ENCODE measurements at places on chromosomes 11 and 22.

DNA sequence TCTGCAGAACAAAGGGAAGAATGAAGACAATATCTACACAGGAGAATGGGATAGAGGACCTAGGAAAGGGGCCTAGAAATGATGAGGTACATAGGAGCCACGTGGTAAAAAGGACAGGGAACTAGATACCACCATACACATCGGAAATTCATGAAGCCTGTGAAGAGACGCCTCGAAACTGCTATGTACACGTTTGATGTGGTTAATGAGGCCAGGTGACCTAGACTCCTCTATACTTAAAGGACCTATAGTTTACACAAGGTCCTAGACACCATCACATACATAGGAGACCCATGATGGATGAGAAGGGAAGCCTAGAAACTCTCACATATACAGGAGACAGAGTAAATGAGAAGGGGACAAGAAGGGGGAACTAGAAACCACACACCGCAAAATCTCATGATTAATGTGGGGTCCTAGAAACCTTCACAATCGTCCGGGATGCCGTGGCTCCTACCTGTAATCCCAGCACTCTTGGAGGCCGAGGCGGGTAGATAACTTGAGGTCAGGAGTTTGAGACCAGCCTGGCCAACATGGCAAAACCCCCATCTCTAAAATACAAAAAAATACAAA, 23.8 kb downstream of the RHBDD3 start:
- DNase-seq, result no peak

DNA sequence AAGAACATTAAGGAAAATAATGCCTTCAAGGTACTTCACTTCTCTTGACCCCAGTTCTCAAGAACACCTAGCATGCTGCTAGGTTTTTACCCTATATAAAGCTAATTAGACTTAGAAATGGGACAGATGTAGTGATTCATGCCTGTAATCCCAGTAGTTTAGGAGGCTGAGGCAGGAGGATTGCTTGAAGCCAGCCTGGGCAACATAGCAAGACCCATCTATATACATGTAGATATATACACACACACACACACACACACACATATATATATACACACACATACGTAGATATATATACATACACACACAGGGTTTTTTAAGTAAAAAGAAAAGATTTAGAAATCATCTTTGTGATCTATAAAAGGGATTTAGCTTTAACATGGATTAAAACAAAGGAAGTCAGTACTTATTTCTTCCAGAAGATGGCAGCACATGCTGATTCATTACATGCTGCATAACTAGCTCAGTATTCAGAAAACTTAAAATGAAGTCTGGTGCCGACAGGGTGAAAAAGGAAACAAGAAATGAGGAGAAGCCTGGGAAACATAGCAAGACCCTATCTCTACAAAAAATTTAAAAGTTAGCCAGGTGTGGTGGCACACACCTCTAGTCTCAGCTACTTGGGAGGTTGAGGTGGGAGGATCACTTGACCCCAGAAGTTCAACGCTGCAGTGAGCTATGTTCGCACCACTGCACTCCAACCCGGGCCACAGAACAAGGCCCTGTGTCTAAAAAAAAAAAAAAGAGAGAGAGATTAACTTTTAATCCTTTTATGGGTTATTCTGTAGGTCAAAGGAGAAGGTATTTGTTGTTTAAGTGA, 28.5 kb upstream of the RBX1 start:
- no peak for DNase-seq

DNA sequence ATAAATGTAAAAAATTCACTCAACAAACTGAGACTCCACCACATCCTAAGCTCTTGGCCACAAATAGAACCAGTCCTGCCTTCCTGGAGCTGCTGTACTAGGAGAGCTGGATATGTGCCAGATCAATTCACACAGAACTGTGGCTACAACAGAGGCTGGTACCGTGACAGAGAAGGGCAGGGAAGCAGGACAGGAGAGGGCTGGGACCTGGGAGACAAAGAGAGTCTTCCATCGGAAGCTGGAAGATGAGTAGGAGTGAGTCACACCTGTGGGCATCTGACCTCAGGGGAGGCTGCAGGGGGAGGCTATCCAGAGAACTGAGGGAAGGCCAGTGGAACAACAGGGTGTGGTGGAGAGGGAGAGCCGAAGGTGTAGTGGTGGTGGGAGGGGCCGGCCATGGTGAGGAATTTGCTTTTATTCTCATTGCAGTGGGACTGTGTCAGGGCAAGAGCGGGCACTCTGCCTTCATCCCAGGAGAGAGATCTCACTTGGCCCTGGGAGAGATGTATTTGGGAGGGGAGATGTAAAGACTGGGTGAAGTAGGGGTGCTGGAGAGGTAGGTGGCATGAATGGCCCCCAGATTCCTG, 1.9 kb upstream of the LTBP3 start:
- no peak for DNase-seq

DNA sequence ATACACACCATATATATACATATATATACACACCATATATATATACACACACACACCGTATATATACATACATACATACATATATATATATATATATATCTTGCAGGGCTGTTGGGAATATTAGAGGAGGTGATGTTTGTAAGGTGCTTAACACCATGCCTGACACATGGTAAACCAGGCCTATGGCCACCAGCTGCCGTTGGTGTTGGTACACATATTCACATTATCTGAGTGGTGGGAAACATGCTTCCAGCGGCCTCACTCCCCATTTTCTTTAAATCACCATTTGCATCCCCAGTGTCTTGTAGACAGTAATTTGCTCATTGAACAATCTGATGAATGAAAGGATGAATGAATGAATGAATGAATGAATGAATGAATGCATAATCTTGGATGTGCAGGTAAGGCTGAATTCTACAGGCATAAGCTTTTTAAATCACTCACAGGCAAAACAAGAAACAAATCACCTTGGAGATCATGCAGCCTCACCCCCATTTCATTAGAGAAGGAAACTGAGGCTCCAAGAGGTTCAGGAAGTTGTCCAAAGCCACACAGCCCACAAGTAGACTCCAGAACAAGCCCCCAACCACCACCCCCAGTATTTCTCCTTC, 527.8 kb downstream of the MIAT start:
- no peak for DNase-seq

DNA sequence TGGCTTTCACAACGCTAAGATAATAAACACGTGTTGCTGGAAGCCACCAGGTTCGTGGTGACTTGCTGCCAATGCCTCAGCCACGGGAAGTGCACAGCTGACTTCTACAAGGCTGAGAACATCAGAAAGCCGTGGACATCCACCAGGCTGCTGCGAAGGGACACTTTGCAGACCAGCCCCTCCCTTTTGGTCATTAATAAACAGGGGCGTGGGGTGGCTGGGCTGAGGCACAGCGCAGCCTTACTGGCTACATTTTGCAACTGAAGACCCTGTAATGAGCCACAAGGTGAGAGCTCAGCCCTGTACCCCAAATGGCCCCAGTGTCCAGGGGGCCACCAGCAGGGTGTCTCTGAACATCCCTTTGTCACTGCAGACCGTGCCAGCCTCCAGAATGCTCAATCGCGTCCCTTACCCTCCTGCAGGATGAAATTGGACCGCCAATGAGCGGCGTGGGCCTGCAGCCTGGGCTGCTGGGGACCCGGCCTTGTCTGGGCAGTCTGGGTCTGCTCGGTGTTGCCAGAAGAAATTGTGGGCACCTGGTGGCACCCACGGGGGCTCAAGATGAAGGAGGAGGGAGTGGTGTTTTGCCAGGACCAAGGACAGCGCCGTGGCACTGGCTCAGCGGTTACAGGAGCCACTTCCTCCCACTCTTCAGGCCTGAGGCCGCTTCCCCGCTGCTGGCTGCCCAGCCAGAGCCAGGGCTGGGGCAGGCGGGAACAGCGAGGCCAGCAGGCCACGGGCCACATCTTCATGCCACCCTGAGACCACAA, 181.9 kb downstream of the CTTN start:
- DNase-seq, result no peak

DNA sequence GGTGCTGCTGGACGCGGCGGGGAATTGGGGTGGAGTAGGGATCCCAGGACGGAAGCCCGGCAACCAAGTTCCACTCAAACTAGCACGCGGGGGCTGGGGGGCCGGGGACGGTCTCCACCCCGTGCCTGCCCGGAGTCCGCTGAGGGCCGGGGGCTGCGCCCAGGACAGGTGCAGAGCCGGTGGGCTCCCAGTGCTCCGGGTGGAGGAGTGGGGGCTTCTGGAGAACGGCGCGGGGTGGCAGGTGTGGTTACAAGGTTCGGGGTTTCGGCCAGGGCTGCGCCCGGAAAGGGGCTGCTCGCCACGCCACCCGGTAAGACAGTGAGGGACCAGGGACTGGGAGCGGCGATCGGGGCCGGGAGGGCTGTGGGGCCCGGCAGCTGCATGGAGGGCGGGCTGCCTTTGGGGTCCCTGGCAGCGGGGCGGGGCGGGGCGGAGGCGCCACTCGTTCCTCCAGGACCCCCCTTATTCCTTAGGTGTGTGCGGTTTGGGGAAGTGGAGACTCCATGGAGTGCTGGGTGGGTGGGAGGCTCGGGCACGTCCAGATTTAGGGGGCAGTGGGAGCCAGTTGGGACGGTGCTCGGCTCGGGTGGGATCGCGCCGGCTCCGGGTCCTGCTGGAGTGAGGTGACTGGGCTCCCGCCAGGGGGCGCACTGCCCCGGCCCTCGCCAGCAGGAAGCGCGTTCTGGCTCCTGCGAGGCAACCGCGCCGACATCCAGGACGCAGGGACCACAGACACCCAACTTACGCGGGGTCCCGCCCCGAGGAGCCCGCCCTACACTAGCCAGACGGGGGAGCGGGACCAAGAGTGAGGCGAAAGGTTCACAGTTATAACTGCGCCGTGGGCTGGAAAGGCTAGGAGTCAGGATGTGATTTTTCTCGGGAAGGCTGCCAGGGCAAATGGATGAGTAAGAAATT, 868 bp downstream of the TSPAN18 start:
- DNase-seq, result peak; percentile 59

DNA sequence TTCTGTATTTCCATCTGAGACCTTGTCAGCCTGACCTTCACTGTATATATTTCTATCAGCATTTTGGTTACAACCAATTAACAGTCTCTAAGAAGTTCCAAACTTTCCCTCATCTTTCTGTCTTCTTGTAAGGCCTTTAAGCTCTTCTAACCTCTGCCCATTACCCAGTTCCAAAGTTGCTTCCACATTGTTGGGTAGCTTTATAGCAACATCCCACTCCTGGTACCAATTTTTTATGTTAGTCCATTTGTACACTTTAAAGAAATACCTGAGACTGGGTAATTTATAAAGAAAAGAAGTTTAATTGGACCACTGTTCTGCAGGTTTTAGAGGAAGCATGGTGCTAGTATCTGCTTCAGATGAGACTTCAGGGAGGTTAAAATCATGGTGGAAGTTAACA, 1979.7 kb upstream of the RAG2 start:
- no peak for DNase-seq

GRCh38 chr11:47156333-47156732, 20.3 kb downstream of the ARFGAP2 start:
- no peak for DNase-seq

DNA sequence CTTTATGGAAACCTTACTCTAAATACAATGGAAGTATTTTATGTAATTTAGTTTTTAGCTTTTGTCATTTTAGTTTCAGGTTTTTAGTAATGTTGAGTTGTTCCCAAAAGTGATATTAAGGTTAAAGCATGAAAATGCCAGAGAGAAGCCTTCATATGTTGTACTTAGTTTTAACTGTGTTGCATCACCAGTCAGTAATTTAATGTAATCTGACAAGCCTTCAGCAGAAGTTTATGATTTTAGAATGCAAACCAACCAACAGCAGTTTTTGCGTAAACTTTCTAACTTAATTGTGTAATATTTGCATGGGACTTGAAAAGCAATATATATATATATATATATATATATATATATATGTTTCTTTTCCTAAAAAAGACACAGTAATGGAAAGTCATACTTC, 110.6 kb downstream of the MSANTD4 start:
- no peak for DNase-seq

- no peak for DNase-seq
These were observed 23.6 kb downstream of the XRRA1 start for GRCh38 chr11:74925281-74925680.

DNA sequence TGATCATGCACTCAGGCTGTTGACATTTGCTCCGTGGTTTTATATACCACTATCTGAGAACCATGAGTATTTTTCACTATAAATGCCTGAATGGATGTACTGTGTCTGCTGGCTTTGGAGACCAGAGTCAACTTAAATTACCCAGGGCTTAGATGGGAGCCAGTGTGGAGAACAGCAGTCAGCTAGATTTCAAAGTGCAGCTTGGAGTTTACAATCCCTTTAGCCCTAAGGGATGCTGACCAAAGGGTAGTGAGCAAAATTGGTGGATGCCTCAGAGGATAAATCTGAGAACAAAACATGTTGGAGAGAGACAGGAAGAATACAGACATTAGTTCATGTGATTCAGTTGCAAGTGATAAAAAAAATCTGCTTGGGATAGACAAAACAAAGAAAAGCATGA, 327.5 kb downstream of the C11orf87 start:
- no peak for DNase-seq

DNA sequence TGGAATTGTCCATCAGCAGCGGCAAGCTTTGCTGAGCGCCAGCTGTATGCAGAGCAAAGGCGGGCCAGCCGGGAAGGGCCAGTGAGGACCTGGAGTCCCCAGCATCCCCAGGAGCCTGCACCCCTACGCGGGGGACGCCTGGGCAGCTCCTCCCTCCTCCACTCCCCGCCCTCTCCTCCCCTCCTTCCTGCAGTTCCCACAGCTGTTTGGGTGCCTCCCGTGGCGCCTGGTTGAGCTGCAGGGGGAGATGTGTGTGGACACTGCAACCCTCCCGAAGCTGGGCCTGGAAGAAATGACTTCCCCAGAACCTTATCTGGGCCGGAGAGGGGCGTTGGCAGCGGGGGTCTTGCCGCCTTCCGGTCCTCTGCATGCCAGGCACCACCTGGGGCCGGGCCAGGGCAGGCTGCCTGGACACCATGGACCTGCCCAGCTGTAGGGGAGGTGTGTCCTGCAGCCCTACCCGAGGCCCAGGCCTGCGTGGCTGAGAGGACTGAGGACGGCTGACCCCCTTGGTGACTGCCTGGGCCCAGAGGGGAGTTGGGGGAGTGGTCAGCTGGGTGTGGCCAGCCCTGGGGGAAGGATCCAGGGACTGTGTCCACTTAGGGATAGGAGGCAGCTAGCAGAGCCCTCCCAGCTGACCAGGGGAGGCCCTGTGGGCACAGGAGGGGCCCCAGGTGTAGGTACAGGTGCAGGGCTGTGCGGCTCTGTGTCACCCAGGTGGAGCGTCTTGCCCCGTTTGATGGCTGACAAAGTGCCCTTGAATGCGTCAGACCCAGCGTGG, 16.8 kb upstream of the MUC6 start:
- no peak for DNase-seq

Measured in stimulated activated CD8-positive, alpha-beta memory T cell treated with anti-CD3 and anti-CD28 coated beads, Interleukin-15, amount 100 ng/mL, for 24 hours (primary cell).